Right cardiac atrium (tissue), 5 donors: ENCODE measurements at places on chromosomes 3 and 15. TPM values are rescaled to one million over a fixed set of nuclear protein-coding genes. Genes with fewer than 3 reads are reported as not detected.

DNA sequence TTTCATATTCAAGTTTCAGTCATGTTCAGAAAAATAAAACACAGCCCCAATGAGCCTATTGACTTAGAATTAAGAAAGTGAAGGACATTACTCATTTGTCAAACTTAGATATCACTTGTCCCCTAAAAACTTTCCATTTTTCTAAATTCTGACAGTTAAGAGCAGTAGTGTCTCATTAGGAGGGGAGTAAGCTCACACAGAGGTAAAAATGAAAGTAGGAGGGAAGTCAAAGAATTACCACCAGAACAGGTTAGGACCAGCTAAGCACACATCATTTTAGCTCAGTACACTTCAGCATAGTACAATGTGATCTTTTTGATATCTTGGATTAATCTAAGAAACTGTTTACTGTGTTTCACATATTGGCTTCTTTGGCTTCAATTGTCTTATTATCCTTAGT lies 64.3 kb downstream of the OSTN start:
- no peak for DNase-seq

- no peak for DNase-seq
These were observed 35.5 kb downstream of the FAH start for GRCh38 chr15:80188251-80188650.

DNA sequence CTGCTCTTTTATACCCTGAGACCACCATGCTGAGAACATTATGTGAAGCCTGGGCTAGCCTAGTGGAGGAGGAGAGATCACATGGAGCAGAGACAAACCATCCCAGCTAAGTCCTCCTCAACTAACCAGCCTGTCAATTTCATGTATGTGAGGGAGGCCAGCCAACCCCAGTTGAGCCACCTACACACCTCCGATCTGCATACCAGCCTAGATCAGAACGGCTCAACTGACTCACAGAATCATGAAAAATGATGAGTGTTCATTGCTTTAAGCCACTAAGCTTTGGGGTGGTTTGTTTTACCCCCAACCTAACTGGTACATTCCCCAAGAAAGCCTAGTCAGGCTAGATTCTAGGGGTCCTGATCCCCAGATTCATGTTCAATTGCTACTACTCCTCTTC lies 19.4 kb upstream of the CA12 start:
- DNase-seq: no peak

DNA sequence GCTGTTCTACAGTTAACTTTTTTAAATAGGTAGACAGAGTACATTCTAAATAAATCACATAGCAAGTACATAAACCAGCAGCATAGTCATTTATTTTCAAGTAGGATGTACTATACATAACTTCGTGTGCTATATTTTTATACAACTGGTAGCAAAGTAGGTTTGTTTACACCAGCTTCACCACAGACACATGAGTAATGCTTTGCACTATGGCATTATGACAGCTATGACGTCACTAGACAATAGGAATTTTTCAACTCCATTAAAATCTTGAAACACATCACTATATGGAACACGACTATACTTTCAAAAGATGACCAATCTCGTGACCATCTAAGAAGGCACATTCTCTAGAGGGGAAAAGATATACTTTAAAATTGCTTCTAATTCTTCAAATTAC lies 3.5 kb downstream of the TEX55 start:
- no peak for DNase-seq

DNA sequence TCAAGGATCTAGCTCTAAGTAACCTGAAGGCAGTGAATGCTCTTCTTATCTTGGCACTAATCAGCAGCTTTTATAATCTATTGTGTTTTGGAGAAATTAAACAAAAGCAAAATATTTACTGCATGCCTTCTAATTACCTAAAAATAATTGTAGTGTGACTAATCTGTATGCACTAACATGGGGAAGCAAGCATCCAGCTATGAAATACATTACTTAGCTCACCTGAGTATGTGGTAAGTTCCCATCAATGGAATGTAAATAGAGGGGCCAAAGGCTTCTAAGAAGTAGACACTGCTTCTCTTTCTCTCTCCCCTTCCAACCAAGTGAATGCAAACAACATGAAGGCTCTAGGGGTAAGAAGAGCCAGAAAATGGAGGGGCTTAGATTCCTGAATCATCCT lies 165.6 kb downstream of the STAG1 start:
- no peak for DNase-seq

- DNase-seq: no peak
These were observed 39.1 kb downstream of the COPS2 start for GRCh38 chr15:49116108-49116857.

- DNase-seq: peak; percentile 87
These were observed 30.6 kb downstream of the CMTM7 start for GRCh38 chr3:32421991-32422859.

GRCh38 chr3:189270248-189270832 lies 98.6 kb downstream of the TPRG1 start:
- DNase-seq: peak; percentile 65

GRCh38 chr15:92538115-92538514 lies 117.5 kb downstream of the FAM174B start:
- DNase-seq: no peak

- no peak for DNase-seq
These were observed 119.0 kb upstream of the DLG1 start for GRCh38 chr3:197417441-197417840.

DNA sequence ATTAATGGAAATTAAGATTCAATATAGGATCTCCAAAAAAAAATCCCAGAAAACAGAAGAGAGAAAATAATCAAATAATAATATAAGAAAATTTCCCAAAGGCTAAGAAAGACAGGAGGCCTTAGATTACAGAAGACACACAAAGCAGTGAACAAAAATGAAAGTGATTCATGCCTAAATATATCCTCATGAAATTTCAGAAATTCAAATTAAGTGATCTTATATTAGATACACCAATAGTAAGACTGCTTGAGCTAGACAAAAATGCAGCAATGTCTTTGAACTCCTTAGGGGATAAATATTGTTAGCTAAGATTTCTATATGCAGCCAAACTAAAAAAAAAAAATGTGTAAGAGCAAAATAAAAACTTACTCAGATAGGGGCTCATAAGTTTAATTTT lies 44.6 kb upstream of the ARPP21 start:
- no peak for DNase-seq

DNA sequence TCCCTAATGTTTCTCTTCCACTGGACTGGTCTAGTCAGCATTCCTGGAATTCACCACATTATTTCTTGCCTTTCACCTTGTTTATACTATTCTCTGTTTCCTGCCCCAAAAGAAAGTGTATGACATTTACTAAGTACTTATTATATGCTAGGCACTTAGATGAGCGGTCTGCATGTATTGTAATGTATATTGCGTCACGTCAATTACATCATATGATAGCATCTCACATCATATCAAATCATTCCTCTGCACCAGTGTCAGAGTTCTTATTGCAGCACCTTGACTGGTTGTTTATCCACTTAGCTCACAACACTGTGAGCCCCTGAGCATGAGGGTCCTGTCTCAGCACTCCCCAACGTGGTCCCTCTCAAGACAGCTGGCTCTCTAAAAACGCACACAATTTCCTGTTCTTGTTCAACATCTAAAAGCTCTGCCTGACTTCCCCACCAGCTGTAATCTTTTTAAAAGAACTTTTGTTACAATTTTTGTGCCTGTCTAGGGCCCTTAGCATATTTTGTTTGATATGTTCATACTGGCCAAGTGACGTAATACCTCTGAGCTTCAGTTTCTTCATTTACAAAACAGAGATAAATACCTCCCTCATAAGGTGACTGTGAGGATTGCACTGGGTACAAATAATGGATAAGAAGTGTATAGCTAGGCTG lies 58.8 kb downstream of the ARHGAP31 start:
- no peak for DNase-seq

DNA sequence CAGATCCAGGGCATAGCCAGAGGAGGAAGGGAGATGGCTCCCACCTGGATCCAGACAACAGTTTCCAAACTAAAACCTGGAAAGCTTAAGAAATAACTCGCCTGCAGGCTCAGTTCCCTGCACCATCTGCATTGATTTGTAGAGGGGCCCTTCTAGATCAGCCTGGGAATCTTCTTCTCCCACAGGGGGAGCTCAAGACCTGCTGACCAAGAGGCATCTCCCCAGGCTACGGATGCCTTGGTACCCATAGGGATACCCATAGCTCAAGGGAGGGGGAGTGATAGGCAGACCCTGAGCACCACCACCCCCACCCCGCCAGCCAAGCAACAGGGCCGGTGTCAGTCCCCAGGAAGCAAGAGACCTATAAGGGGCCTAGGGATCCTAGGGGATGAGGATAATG lies 28.0 kb upstream of the DCLK3 start:
- no peak for DNase-seq

- DNase-seq: no peak
These were observed 61.1 kb upstream of the MLF1 start for GRCh38 chr3:158509891-158510290.

- DNase-seq: peak; percentile 68
These were observed 24.2 kb upstream of the C15orf39 start for GRCh38 chr15:75177360-75178071.

- no peak for DNase-seq
These were observed 94.3 kb downstream of the AQP9 start for GRCh38 chr15:58232281-58233065.

DNA sequence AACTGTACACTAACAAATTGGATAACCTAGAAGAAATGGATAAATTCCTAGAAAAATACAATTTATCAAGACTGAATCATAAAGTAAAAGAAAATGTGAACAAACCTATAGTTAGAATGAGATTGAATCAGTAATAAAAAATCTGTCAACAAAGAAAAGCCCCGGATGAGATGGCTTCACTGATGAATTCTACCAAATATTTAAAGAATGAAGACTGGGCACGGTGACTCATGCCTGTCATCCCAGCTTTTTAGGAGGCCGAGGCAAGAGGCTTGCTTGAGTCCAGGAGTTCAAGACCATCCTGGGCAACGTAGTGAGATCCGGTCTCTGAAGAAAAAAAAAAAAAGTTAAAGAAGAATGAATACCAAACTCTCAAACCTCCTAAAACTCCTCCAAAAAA lies 17.7 kb upstream of the AP4E1 start:
- no peak for DNase-seq

DNA sequence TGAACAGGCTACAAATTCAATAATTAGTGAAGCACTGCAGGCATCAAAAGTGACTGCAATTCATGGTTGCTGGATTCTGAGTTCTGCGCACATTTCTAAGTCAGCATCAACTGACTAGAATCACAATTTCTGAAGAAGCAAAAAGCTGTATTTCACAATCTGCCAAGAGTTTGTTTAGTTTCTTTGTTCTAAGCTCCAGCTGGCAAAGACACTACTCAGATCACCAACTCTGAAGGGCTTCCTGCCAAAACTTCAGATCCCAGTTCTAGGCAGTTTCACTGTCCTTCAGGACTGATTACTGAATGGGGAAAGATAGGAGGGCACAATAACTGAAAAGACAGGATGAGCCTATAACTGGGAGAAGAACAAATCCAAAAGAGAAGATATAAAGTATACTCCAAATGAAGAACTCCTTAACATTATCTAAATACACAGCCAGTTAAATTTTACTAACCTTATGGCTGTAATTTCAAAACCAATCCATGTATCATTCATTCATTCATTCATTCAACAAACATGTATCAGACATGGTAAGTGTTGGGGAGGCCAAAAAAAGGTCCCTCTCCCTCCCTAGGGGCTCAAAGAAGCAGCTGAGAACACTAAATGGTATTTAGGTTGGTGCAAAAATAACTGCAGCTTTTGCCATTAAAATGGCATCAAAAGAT lies 17.1 kb downstream of the TJP1 start:
- DNase-seq: peak; percentile 36

DNA sequence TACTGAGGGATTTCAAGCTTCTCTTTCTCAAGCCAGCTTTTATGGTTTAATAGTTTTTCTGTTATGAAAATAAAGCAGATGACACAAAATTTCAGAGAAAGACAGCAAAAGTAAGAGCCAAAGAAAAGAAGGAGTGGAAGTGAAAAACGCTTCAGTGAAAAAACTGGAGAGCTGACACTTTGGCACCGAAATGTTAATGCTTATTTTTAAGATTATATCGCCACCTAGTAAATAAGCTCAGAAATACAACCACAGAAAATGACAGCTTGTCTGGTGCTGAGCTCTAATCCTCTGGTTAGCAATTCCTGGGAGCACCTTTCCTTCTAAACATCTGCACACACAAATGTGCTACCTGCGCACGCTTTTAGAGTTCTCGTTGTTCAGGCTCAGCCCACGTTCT lies 101.6 kb downstream of the ZPLD1 start:
- DNase-seq: no peak

- no peak for DNase-seq
These were observed 34.2 kb upstream of the RAP2B start for GRCh38 chr3:153127788-153128187.

GRCh38 chr15:87570206-87570605 lies 686.3 kb downstream of the NTRK3 start:
- DNase-seq: no peak

GRCh38 chr3:73624017-73624820 lies 522 bp downstream of the PDZRN3 start:
- peak; percentile 80 for DNase-seq

GRCh38 chr15:28018291-28019044 lies 80.6 kb downstream of the OCA2 start:
- DNase-seq: peak; percentile 27

GRCh38 chr15:38059665-38060064 lies 125.2 kb downstream of the TMCO5A start:
- no peak for DNase-seq

Gene CLDN18
- 0.26 TPM for total RNA-seq

Gene ALAS1
- total RNA-seq: 95.7 TPM

Gene DCLK3
- total RNA-seq: 0.09 TPM

Gene CCDC13
- 1.8 TPM for total RNA-seq

Gene TTLL13
- total RNA-seq: not detected

Gene TRIM42
- total RNA-seq: not detected

Gene CELSR3
- 0.23 TPM for total RNA-seq

Gene XPC
- 16.1 TPM for total RNA-seq

Gene PLS1
- total RNA-seq: 1.2 TPM

Gene ARNT2
- 9.2 TPM for total RNA-seq

Gene QRICH1
- 74.7 TPM for total RNA-seq

Gene SLC22A14
- total RNA-seq: 0.14 TPM

Gene MORC1
- not detected for total RNA-seq

Gene MYO5C
- total RNA-seq: 4.8 TPM
